ENCODE measurements at places on chromosomes 11 and 22. TPM values are rescaled to one million over a fixed set of nuclear protein-coding genes. Genes with fewer than 3 reads are reported as not detected.

GRCh38 chr22:19622061-19622441 is 92.3 kb upstream of the SEPTIN5 start:
- no peak for DNase-seq

GRCh38 chr11:120563703-120564572 is 52.4 kb downstream of the GRIK4 start:
- no peak for DNase-seq

DNA sequence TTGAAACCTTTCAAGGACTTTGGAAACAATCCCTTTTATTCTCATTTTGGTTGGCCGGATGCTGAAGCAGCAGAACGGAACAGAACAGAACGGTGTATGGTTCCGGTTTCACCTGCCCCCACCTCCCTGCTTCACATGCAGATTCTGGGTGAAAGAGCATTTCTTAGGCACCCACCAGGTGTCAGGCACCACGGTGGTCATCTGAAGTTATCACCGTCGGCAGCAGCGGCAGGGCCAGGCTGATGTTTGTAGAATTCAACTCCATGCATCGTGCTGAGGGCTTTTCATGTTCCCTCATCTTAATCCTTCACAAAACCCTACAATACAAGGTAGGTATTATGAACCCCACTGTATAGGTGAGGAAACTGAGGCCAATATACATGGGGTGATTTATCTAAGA is 13.6 kb upstream of the PHF21B start:
- no peak for DNase-seq

FAM181B gene
- not detected for total RNA-seq

GRCh38 chr22:44206330-44206645 is 25.6 kb downstream of the PARVG start:
- no peak for DNase-seq

- no peak for DNase-seq
These were observed 83.1 kb downstream of the ARFGAP2 start for GRCh38 chr11:47093541-47093940.

OR52A5 gene
- not detected for total RNA-seq

UBASH3B gene
- 0.38 TPM for total RNA-seq

DNA sequence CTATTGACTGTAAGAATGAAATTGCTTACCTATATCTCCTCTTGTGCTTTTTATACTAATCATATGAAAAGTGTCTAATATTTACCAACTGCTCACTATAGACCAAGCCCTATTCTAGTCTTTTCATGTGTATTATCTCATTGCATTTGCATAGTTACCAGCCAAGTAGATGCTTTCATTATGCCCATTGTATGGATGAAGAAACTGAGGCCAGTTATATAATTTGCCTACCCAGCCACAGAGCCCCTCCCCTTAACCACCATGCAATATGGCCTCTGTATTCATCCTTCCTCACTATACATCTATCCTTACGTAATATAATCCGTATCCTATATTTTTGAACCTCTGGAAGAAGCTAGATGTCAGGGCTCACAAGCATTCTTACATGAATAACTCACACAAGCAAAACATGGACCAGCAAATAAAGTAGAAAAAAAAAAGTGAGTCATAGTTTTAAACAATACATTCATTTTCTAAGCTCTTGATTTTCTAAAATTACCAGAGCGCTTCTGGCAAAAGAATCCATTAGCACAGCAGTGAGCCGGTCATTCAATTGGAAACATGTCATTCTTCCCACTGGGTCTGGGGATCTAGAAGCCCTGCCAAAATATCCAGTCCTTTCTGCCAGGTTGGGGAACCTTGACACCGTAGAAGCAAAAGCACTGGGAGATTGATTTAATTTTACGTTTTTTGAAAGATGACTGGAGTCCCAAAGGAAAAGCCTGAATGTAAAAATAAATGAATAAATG is 80.0 kb downstream of the C11orf91 start:
- no peak for DNase-seq

- no peak for DNase-seq
These were observed 16.5 kb downstream of the TOLLIP start for GRCh38 chr11:1292644-1293618.

FOSL1 gene
- total RNA-seq: 1.9 TPM

- no peak for DNase-seq
These were observed 1.9 kb downstream of the GRIA4 start for GRCh38 chr11:105611572-105612441.

- peak; percentile 82 for DNase-seq
These were observed 146.8 kb upstream of the ZC3H12C start for GRCh38 chr11:109946322-109946846.

DNA sequence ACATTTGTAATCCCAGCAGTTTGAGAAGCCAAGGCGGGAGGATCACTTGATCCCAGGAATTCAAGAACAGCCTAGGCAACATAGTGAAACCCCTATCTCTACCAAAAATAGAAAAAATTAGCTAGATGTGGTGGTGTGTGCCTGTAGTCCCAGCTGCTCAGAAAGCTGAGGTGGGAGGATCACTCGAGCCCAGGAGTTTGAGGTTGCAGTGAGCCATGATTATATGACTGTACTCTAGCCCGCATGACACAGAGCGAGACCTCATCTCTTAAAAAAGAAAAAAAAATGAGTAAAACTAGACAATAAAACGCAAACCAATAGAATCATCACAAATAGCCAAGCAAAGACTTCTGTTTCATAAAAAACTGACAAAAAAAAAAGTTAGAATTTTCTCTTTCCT is 21.8 kb downstream of the NUCB2 start:
- no peak for DNase-seq

- DNase-seq: no peak
These were observed 46.3 kb upstream of the TUB start for GRCh38 chr11:8034604-8035190.

GALNT18 gene
- 15.1 TPM for total RNA-seq

DNA sequence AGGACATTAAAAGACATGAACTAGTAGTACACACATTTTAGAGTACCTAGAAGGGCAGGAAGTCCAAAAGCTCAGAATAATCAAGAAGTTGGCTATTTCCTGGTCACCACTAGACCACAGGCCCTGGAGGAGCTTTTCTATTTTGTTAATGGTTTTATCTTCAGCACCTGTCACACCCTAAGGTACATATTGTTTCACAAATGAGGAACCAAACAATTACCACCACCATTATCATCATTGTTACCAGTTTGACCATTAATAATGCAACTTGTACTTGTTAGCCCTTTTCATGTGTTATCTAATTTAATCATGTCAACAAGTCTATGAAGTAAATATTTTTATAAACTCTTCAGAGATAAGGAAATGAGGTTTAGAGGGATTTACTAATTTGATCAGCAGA is 4.9 kb downstream of the MRPL48 start:
- no peak for DNase-seq

DNA sequence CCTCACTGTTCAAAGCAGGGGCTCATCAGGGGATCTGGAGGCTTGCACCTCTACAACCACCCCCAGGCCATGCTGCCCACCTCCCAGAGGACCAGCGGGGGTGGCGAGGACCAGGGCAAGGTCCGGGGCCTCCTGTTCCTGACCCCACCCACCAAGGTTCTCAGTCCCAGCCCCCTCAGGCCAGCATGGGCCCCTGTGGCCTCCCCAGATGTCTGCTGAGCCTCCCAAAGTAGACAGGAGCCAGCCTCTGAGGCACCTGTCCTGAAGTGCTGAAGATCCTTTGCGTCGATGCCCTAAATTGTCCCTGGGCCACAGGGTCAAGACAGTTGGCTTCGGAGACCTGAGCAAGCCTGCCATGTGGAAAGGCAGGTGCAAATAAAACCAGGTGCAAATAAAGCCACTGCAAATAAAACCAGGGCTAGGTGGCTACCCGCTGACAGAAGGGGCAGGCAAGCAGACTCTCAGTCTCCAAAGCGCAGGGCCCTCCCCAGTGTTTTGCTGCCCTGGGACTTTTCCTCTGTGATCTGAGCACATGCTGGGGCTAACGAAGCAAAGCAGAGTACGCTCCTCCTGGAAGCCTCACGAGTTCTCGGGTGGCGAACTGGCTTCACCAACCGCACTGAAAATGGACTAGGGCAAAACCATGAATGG is 22.4 kb upstream of the ARFGAP3 start:
- DNase-seq: no peak

DNA sequence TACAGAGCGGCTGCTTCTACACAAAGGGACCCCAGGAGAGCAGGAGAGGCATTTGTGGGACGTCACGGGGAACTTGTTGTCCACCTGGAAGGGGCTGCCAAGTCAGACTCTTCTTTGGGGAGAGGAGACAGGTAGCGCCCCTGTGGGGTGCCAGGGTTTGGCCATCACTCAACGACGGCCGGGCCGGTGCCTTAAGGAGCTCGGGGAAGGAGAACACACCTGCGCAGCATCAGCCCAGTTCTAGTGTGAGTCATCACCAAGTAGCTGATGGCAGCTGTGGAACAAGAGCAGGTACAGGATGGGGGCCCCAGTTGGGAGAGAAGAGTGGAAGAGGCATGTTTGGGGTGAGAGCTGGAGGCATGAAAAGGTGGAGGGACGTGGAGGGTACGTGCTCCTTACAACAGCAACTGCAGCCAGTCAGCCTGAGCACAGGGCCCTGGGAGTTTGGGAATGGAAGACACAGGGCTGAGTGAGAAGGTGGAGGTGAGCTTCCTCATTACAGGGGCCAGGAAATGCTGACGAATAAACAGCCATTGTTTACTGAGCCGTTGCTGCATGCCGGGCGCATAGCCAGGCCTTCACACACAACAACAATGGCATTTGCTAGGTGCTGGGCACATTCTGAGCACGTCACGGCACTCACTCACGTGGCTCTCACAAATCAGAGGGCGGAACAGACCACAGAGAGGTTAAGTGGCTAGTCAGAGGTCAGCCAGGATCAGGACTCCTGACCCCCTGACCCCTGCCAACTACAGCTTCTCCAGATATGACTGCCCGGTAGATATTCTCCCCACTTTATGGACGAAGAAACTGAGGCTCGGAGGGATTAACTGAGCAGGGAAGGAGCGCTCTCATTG is 29.1 kb upstream of the TP53I11 start:
- no peak for DNase-seq

DNA sequence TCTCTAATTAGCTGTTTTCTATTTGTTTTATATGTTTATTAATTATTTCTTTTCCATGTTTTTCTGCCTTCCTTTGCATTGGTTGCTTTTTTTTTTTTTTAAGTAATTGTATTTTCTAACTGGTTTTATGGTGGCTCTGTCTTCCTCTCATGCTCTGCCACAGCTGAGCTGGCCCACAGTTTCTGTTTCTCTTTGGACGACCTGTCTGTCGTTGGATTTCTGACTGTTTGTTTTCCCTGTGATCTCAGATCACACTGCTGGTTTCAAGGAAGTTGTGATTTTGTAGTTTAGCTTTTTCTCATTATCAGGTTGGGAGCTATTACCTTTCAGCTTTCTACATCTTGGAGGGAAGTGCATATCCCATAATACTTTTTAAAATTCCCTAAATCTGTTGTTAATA is 15.9 kb upstream of the OR6M1 start:
- DNase-seq: no peak

- DNase-seq: peak; percentile 22
These were observed 59.1 kb downstream of the CSNK2A3 start for GRCh38 chr11:11293798-11294550.

DNA sequence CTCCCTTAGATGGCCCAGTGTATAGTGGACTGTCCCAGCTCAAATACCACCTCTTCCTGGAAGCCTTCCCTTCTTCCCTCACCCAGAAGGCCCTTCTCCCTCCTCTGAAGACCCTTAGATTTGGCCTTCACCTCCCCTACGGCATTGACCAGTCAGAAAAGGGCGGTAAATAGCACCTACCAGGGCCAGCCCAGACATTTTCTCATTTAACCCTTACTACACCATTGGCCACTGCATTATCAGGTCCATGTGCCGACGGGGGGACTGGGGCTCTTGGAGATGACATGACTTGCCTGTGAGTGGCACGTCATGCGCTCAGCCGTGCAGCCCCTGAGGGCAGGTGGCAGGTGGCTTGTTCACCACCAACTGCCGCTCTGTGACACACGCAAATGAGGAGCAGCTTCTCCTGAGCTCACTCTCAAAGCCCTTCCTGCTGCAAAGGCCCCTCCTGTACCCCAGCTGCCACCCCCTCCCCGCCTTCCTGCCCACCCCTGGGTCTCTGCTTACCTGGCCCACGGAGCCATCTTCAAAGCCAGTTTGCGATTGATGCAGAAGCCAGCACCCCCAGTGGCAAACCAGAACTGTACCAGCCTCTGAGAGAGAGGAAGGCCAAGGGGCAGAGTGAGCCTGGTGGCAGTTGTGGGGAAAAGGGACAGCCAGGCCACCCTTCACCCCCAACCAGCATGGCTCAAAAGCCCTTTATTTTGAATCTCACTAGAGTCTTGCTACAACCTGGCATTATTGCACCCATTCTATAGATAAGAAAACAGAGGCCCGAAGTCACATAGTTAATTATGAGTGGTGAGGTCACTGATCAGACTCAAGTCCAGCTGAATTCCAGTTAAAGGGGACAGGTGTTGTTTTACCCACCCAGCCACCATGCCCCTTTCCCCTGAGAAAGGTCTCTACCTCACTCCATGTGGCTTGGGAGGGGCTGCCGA is 9.5 kb downstream of the MFNG start:
- no peak for DNase-seq

- no peak for DNase-seq
These were observed 287.7 kb downstream of the TMEM135 start for GRCh38 chr11:87325490-87325872.

GUCY1A2 gene
- total RNA-seq: 0.58 TPM

FOXR1 gene
- total RNA-seq: not detected

GRCh38 chr11:28738549-28738948 is 630.4 kb downstream of the METTL15 start:
- DNase-seq: no peak
